Colonic mucosa (tissue), 4 donors: ENCODE measurements at places on chromosomes 3 and 15.

- DNase-seq, result no peak
Measured at GRCh38 chr3:156772588-156773206, 53.5 kb upstream of the LEKR1 start.

DNA sequence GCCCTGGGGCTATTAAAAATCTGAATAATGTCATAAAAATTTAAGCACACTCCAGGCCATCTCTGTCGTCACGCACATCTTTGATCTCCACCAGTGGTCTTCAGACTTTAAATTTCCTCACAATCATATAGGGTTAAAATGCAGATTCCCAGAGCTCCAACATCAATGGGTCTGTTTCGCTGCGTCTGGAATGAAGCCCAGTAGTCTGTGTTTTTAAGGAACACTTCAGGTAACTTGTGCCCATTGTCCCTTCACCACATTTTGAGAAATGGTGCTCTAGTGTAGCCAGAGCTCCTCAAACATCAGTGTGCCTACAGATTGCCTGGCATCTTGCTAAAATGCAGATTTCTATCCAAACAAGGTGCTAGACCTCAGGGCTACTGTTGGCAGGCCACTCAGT lies 9.8 kb downstream of the SEMA6D start:
- no peak for DNase-seq

GRCh38 chr3:1798711-1799405 lies 299.8 kb upstream of the CNTN4 start:
- DNase-seq, result no peak

GRCh38 chr3:149428087-149428486 lies 46.4 kb upstream of the TM4SF4 start:
- no peak for DNase-seq

- DNase-seq, result no peak
Measured at GRCh38 chr3:10417847-10418246, 87.5 kb downstream of the ATP2B2 start.

DNA sequence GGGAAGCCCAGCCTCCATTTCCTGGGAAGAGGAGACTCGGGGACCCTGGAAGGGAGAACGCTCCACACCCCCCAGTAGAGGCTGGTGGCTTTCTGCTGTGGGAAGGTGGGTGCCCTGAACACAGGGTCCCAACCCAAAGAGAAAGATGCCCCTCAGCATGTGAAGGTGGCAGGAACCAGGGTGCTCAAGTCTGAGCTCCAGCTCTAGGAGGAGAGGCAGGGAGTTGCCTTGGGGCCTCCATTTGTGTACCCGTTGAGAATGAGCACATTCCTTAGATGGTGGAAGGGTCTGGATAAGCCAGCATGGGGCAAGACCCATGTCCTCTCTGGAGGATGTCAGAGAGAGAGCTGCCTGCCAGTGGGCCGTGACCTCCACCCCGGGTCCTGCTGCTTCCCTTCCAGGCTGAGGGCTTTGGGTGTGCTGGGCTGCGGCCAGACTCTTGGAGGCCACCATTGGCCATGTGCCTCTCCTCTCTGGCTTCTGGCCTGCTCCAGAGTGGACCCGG lies 212.4 kb downstream of the TBC1D2B start:
- DNase-seq, result no peak

GRCh38 chr3:129829640-129830039 lies 63.9 kb downstream of the TMCC1 start:
- peak; percentile 58 for DNase-seq
